ENCODE measurements at places on chromosomes 3 and 15.

DNA sequence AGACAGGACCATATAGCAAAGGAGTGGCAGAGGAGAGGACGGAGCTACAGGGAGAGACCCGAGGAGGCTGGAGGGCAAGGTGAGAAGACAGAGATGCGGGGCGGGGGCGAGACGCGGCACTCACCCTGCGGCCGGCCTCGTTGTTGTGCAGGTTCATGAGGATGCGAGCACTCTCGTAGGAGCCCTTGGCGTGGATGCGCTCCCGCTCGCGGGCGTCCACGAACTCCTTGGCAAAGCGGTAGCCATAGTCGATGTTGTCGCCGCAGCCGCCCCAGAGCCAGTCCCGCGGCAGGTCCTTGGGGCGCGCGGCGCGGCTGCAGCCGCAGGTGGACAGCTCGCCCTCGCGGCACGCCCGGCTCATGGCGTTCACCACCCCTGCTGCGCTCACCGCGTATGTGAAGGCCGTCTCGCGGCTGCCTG lies 12.9 kb downstream of the WNT5A start:
- DNase-seq: no peak

DNA sequence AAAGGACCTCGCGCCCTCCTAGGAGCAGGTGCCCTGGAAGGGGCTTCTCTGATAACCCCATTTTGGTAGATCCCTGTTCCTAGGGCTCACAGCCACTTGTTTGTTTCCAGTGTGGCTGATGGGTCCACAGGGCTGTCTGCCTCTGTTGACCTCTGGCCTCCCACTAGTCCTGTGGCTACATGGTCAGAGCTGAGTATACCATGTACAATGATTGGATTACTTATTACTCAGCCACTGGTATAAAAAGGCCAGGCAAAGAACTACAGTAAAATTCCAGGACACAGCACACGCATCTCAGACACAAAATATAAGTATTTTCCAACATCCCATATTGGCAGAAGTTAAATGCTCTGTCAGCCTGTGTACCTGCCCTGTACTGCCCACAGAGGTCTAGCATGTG lies 277.3 kb downstream of the GABRG3 start:
- no peak for DNase-seq

- no peak for DNase-seq
Measured at GRCh38 chr3:192482809-192483208, 244.5 kb downstream of the FGF12 start.

DNA sequence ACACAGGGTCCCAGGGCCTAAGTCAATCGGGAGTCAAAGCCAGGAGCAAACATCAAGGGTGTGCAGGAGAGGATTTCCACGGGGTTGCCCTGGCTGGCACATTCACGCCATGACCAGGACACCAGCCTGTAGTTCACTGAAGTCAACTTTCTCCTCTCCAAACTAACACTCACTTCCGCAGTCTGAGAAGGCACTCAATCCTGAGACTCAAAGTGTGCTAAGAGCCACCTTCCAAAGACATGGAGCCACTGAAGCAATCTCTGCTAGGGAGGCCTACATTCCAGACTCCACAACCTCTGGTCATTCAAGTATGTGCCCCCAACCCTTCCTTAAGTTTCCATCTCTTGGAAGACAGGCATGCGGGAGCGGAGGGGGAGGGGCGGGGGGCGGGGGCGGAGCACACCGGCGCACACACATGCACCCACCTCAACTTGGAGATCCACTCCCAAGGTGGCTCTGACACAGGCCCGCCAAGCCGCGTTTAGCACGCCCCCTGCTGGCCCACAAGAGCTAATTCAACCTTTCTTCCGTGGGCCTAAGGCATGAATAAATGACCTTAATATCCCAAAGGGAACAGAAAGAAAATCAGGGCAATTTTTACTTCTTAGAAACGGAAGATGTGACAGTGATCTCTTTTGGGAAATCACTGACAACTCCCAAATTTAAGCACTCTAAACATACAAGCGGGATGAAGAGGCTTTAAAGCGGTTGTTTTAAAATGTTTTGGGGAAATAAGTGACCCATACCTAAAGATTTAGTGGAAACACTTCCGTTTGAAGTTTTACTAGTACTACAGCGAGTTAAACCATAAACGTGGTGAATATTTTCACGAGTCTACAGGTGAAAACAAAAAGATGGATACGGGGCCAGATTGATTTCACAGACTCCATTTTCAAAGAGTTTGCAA lies 162.5 kb upstream of the CHRNA7 start:
- DNase-seq: peak; percentile 32

- DNase-seq: no peak
Measured at GRCh38 chr3:170270282-170270881, 48.2 kb downstream of the PRKCI start.

DNA sequence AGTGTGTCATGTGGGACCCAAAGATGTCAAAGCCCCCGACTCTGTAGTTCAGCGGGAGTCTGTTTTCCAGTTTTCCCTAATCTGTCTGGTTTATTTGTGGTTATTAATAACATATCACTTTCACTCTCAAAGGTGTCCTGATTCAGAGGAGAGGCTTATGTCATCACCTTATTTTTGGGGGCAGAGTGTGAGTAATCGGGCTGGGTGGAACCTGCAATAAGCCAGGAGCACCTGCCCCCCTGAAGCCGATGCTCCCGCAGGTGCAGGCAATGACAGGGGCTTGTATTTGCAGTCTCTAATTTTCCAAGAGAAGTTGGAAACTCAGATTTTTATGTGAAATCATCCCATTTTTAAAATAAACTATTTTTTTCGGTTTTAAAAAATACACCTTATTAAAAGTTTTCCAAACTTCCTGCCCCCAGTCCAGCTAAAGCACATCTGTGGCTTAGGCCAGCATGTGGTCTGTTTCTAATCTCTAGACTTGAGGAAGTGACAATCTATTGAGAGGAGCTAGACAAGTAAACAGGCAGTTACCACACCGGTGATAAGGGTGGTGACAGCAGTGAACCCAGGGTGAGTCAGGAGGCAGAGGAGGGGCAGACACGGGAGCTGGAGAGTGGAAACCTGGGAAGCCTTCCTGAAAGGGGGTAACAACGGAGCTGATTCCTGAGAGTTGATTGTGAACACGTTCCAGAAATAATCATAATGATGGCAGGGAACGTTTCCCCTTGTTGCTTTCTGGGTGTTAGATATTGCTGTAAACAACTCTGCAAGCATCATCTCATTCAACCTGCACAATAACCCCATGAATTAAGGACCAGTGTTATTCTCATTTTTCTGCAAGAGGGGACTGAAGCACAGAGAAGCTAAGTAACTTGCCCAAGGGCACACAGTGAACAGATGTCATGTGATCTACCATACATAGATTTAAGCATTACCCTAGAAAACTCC lies 37.2 kb downstream of the BHLHE40 start:
- DNase-seq: no peak

DNA sequence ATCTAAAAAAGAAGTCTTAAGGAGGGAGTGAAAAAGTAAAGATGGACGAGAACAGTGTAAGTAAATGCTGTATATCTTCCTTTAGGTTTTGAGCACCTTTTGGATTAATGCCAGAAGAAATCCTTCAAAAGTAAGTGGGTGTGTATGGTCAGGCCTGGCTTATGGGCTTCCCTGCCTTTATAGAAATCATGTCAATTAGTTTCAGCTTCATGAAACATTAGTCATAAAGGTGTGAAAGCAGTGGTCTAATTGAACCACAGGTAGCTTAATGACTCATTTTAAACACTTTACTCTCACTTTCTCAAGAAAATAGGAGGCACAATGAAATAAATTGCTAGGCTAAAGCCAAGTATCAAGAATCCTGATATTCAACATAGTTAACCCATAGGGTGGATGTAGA lies 467.4 kb upstream of the DPPA4 start:
- no peak for DNase-seq

GRCh38 chr15:83318036-83318435 lies 33.6 kb upstream of the BNC1 start:
- DNase-seq: no peak

- no peak for DNase-seq
Measured at GRCh38 chr3:43426388-43426787, 140.0 kb downstream of the SNRK start.
